Activated CD8-positive, alpha-beta T cell treated with anti-CD3 and anti-CD28 coated beads, Interleukin-2, amount 10 ng/mL, durations not matched to agents 7 days and 5 days (primary cell): ENCODE measurements at places on chromosomes 3 and 15. TPM values are rescaled to one million over a fixed set of nuclear protein-coding genes. Genes with fewer than 3 reads are reported as not detected.

SHC4 gene
- 0.66 TPM for total RNA-seq

WDR49 gene
- not detected for total RNA-seq

DCBLD2 gene
- total RNA-seq, result 1.3 TPM

HRH1 gene
- 0.29 TPM for total RNA-seq

IGSF11 gene
- total RNA-seq, result 2.5 TPM

RTP3 gene
- total RNA-seq, result not detected

LOXL1 gene
- total RNA-seq, result 5.9 TPM

DNA sequence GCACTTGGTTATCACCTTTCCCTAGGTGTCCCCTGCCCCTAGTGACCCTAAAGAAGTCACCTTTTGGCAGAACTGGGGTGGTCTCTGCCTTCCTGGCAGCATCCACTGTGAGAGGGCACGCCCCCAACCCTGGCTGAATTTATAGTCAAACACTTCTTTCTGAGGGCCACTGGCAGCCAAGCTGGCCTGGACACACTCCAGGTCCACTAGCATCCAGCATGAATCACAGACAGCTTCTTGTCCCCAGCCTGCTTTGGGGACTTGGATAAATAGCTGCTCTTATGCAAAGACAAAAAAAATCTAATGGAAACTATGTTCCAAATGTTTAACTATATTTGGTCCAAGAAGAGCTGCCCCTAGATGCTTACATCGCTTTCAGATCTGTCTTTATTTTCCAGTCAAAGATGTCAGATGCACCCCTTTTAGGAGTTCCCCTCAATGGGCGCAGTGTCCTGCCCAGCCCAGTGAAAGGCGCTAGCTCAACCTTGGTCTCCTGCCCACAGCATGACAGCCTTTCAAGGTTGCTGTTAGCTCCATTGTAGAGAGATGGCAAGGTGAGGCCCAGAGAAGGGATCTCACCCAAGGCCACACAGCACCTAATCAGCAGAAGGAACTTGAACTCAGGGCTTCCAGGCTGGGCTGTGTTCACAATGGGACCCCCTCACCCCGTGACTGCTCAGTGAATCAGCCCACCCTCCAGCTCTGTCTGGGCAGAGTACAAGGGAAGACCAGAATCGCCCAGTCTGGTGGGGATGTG is 7.0 kb downstream of the RASL12 start:
- no peaks in the 10 kb centered on the region for H3K36me3 ChIP-seq
- no peak overlapping the region for H3K27ac ChIP-seq
- H3K4me1 ChIP-seq, result peaks cover 4% of the 10 kb centered on the region
- no peak for DNase-seq
- peaks cover 10% of the 10 kb centered on the region for H3K27me3 ChIP-seq
- H3K4me3 ChIP-seq, result no peak overlapping the region

GRCh38 chr3:168383573-168383972 is 287.8 kb upstream of the GOLIM4 start:
- H3K27me3 ChIP-seq, result no peaks in the 10 kb centered on the region
- H3K36me3 ChIP-seq, result no peaks in the 10 kb centered on the region
- no peak overlapping the region for H3K4me3 ChIP-seq
- no peaks in the 10 kb centered on the region for H3K4me1 ChIP-seq
- no peak overlapping the region for H3K27ac ChIP-seq
- DNase-seq, result no peak

DNA sequence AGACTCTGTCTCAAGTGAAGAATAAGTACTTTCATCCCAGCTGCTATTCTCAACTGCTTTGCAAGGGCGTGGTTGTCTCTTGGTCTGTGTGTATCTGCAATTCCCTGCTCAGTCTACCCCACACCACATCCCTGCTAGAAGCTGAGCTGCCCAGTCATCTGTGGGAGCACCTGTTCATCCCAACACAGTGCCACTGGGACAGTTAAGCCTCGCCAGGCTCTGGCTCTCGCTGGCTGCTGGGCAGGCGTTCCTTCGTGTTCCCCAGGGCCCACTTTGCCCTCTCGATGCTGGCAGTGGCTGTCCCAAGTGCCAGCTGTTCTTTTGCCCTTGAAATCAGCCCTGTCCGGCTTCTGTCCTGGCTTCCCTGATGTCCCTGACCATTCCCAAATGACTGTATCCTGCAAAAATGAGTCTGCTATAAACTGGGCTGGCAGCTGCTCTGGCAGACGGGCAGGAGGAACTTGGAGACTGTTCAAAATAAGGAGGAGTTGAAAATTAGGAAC is 91.6 kb upstream of the KLHL25 start:
- no peaks in the 10 kb centered on the region for H3K36me3 ChIP-seq
- H3K27ac ChIP-seq, result no peak overlapping the region
- no peak overlapping the region for H3K4me3 ChIP-seq
- no peak for DNase-seq
- H3K27me3 ChIP-seq, result no peaks in the 10 kb centered on the region

DNA sequence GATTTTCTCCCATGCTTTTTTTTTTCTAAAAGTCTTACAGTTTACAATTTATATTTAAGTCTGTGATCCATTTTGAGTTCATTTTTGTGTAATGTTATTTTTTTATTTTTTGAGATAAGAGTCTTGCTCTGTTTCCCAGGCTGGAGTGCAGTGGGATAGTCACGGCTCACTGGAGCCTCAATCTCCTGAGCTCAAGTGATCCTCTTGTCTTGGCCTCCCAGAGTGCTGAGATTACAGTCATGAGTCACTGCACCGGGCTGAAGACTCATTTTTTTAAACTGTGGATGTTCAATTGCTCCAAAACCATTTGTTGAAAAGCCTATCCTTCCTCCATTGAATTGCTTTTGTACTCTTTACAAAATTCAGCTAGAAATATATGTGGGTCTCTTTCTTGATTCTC is 19.5 kb downstream of the LNP1 start:
- no peaks in the 10 kb centered on the region for H3K36me3 ChIP-seq
- H3K27ac ChIP-seq, result no peak overlapping the region
- H3K4me1 ChIP-seq, result no peaks in the 10 kb centered on the region
- no peak for DNase-seq
- no peaks in the 10 kb centered on the region for H3K27me3 ChIP-seq

DNA sequence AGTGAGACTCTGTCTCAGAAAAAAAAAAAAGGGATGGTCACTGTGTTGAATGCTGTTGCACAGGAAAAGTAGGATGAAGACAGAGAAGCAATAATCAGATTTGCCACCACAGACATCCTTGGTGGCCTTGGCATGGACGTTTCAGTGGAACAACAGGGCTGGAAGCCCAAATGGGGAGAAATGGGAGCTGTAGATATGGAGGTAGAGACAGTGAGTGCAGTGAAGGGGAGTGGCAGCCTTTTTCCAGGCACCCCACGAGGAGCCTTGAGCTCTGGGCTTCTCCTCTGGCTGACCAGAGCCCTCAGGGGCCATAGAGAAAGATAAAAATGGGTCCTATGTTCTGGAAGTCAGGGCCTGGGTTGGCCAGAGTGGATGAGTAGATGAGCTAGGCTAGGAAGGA is 12.3 kb upstream of the DOCK3 start:
- H3K27ac ChIP-seq, result no peak overlapping the region
- peaks cover 19% of the 10 kb centered on the region for H3K4me1 ChIP-seq
- H3K36me3 ChIP-seq, result no peaks in the 10 kb centered on the region
- H3K4me3 ChIP-seq, result no peak overlapping the region

DNA sequence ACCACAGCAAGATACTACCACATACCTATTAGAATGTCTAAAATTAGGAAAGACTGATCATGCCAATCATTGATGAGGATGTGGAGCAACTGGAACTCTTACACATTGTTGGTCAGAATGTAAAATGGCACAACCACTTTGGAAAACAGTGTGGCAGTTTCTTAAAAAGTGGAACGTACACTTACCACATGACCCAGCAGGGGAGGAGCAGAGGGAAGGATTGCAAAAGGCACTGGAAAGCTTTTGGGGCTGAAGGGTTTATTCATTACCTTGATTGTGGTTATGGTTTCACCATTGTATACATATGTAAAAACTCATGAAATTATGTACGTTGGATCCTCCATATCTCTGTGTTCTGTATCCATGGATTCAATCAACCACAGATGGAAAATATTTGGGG is 3.3 kb upstream of the EHD4 start:
- H3K36me3 ChIP-seq, result no peaks in the 10 kb centered on the region
- DNase-seq, result no peak

GRCh38 chr3:29203851-29204250 is 77.0 kb upstream of the RBMS3 start:
- no peak for DNase-seq
- peaks cover 5% of the 10 kb centered on the region for H3K4me1 ChIP-seq
- peaks cover 3% of the 10 kb centered on the region for H3K27me3 ChIP-seq
- H3K36me3 ChIP-seq, result no peaks in the 10 kb centered on the region

- no peak overlapping the region for H3K27ac ChIP-seq
- no peaks in the 10 kb centered on the region for H3K4me1 ChIP-seq
- DNase-seq, result no peak
- H3K4me3 ChIP-seq, result no peak overlapping the region
Observed at GRCh38 chr3:8649757-8650156, 5.2 kb upstream of the SSUH2 start.

DNA sequence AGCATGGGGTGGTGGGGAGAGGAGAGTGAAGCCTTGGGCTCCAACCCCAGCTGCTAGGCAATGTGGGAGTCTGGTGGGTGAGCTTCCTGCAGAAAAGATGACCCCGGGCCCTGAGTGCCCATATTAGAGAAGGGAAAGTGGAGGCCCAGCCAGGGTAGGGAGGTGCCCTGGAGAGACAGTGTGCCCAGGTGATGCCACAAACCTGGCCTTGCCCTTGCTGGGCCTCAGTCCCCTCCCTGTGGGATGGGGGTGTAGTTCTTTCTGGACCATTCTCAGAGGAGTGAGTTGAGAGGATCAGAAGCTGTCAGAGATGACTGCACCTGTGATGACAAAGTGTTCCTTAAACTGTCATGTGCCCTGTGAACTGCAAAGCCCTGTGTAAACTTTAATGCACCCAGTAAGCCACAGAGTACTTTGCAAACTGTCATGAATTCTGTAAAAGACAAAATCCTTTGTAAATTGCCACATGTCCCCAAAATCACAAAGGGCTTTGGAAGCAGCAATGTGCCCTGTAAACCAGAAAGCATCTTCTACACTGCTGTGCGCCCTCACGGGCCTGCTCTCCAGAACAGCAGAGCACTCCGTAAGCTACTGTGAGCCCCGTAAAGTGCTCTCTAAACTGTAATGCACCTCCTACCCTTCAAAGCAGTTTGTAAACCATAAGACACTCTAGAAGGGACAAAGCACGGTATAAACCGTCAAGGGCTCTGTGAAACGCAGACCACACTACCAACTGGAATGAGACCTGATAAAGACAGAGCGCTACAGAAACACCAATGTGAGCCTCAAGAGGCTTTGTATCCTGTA is 51.3 kb upstream of the FGD5 start:
- peaks cover 5% of the 10 kb centered on the region for H3K27me3 ChIP-seq
- no peak for DNase-seq
- no peaks in the 10 kb centered on the region for H3K36me3 ChIP-seq
- H3K4me1 ChIP-seq, result no peaks in the 10 kb centered on the region
- no peak overlapping the region for H3K27ac ChIP-seq
- H3K4me3 ChIP-seq, result no peak overlapping the region

DNA sequence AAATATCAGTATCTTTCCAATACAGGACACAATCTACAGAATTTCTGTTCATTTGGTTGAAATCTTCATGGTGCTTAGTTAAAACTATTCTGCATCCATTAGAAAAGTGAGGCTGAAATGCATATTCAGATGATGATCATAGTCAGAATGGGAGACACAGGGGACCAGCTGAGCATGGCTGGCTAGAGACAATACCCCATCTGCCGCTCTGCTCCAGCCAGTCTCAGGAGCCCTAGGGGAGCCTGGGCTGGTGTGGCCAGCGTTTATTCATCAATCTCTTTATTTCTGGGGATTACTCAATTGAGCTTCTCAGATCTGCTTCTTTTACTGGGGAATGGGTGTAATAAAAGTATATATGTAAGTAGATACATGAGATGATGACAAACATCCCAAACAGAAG is 470.9 kb upstream of the CDIN1 start:
- DNase-seq, result no peak
- no peak overlapping the region for H3K27ac ChIP-seq
- H3K27me3 ChIP-seq, result no peaks in the 10 kb centered on the region
- no peaks in the 10 kb centered on the region for H3K4me1 ChIP-seq

GRCh38 chr3:132756108-132756650 is 34.0 kb upstream of the NPHP3 start:
- no peak overlapping the region for H3K27ac ChIP-seq
- H3K4me3 ChIP-seq, result no peak overlapping the region
- H3K36me3 ChIP-seq, result no peaks in the 10 kb centered on the region
- no peak for DNase-seq
- peaks cover 11% of the 10 kb centered on the region for H3K27me3 ChIP-seq
- H3K4me1 ChIP-seq, result no peaks in the 10 kb centered on the region

- peaks cover 34% of the 10 kb centered on the region for H3K27me3 ChIP-seq
- DNase-seq, result no peak
- H3K4me1 ChIP-seq, result no peaks in the 10 kb centered on the region
Observed at GRCh38 chr3:44224131-44224530, 17.6 kb upstream of the TOPAZ1 start.

GRCh38 chr3:151219056-151219455 is 16.0 kb upstream of the GPR171 start:
- DNase-seq, result no peak
- H3K36me3 ChIP-seq, result peaks cover 31% of the 10 kb centered on the region
- no peak overlapping the region for H3K4me3 ChIP-seq
- no peaks in the 10 kb centered on the region for H3K27me3 ChIP-seq
- no peak overlapping the region for H3K27ac ChIP-seq

DNA sequence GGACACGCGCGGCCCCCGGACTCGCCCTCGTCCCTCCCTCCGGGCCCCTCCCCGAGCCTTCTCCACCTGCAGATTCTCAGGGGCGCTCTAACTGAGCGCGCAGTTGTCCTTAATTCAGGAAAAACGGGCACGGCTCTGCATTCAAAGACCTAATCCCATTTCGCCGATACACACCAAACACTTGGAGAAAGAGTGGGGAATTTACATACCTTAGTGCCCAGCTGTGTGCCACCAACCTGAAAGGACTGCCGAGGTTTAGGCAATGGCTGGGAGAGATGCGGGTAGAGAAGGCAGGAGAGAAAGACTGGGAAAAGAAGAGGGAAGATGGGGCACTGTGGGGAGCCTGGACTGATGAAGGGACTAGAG is 21.8 kb downstream of the IGDCC3 start:
- DNase-seq, result no peak
- peaks cover 40% of the 10 kb centered on the region for H3K27me3 ChIP-seq
- no peaks in the 10 kb centered on the region for H3K36me3 ChIP-seq
- H3K4me1 ChIP-seq, result no peaks in the 10 kb centered on the region

- no peak for DNase-seq
- H3K4me1 ChIP-seq, result no peaks in the 10 kb centered on the region
- no peaks in the 10 kb centered on the region for H3K36me3 ChIP-seq
- no peak overlapping the region for H3K27ac ChIP-seq
- H3K27me3 ChIP-seq, result peaks cover 3% of the 10 kb centered on the region
- H3K4me3 ChIP-seq, result no peak overlapping the region
Observed at GRCh38 chr15:33612721-33613304, 302.0 kb downstream of the RYR3 start.

DNA sequence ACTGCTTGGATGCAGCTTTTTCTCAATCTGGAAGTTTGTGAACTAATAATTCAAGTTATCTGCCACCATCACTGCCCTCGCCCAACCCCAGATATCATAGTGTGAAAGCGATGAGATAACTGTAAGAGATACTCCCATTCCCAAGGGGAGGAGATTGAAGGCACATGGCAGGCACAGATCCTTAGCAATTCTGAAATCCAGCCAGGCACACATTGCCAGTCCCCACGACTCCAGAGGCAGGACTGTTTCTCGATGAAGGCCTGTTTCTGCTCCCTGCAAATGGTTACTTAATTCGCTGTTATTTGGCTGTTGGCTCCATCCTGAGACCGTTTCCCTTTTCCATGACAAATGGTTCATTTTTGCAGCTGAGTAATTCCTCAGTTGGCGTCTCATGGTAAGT is 63.2 kb upstream of the NEDD4 start:
- H3K36me3 ChIP-seq, result no peaks in the 10 kb centered on the region
- no peak overlapping the region for H3K27ac ChIP-seq
- no peak overlapping the region for H3K4me3 ChIP-seq
- H3K4me1 ChIP-seq, result no peaks in the 10 kb centered on the region
- peaks cover 2% of the 10 kb centered on the region for H3K27me3 ChIP-seq
